ENCODE measurements at places on chromosomes 4 and X. TPM values are rescaled to one million over a fixed set of nuclear protein-coding genes. Genes with fewer than 3 reads are reported as not detected.

DNA sequence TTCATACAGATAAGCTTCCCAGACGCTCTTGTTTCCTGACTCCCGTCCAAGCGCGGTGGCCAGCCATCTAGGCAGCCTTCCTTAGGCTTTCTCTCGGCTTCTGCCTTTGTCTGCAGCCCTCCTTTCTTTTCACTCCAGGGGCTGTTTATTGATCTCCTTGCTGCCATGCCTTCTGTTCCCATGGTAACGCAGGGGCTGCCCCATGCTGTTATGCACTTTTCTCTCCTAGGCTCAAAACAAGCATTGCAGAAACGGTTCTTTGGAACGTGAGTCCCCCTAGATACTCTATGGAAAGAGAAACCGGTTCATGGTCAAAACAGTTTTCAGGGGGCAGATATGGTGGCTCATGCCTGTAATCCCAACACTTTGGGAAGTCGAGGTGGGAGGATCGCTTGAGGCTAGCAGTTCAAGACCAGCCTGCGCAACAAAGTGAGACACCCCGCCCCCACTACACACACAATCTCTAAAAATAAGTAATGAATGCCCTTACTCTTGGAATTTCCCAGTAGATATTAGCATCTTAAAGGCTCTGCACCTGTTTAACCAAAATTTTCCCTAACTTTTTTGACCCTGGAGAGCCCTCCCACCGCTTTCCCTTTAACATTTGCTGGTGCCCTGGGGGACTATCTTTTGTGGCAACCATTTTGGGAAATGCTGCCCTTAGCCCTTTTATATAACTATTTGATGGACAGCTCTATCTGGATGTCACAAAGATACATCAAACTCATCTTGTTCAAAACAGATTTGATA, 53.9 kb upstream of the ZNF157 start:
- H3K27ac ChIP-seq = no peak overlapping the region
- no peaks in the 10 kb centered on the region for H3K4me1 ChIP-seq
- DNase-seq = peak; percentile 37
- H3K4me3 ChIP-seq = no peak overlapping the region
- peaks cover 9% of the 10 kb centered on the region for H3K27me3 ChIP-seq

- DNase-seq = no peak
- H3K4me1 ChIP-seq = no peaks in the 10 kb centered on the region
- no peak overlapping the region for H3K4me3 ChIP-seq
- H3K27me3 ChIP-seq = no peaks in the 10 kb centered on the region
- H3K27ac ChIP-seq = no peak overlapping the region
Observed at GRCh38 chr4:87232216-87232615, 11.8 kb upstream of the KLHL8 start.

DNA sequence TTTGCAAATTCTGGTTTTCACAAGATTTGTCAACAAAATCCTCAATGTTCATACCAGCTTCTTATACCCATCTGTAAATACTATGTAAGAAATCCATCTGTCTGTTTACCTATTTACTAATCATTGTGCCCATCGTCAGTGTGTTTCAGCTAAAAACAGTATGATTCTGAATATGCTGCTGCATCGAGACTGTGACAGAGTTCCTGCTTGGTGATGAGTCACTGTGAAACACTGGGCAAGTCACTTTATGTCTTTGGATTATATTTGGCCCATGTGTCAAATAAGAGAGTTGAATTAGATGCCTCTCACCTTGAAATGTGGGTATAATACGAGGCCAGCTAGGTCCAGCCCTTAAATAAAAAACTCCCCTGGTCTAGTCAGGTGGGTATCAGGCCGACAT, 79.3 kb downstream of the CBLL2 start:
- H3K4me3 ChIP-seq = no peak overlapping the region
- no peak for DNase-seq
- H3K27ac ChIP-seq = no peak overlapping the region
- no peaks in the 10 kb centered on the region for H3K4me1 ChIP-seq

DNA sequence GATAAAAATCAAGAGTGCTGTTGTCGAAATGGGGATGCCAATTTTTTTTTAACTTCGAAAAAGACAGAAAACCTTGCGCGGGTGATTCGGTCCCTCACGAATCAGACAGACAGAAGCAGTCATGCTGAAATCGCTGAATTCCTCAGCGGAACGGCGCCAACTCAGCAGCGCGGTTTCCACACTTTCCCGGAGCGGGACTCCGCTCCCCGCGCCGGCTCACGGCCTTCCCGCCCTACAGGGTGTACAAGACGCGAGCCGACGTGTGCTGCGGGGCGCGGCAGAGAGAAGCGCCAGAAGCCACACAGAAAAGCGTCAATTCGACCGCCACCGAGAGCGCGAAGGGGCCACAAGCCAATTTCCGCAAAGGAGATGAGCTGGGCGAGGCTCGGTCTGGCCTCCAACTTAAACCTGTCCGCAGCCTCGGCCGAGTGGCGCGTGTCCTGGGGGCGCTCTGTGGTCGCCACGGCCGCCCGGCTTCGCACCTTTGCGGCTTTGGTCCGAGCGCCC, 1.3 kb downstream of the NEXMIF start:
- H3K4me1 ChIP-seq = peaks cover 5% of the 10 kb centered on the region
- peaks cover 11% of the 10 kb centered on the region for H3K27me3 ChIP-seq
- no peaks in the 10 kb centered on the region for H3K36me3 ChIP-seq

DNA sequence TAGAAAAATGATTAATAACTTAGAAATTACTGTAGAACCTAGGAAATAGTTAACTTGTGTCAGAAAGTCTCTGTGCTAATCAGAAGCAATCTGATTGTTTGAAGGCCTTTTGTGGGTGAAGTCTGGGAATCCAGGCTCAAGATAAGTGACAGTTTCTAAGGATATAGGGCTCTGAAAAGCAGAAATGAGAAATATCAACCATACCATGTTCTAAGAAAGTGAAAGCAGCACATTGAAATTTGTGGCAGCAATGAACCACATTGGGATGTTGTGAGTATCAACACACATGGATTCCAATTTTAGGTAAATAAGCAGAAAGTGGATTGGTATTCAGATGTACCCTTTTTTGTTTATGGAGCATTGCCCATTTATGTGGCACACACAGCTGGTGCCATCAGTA, 464.6 kb downstream of the IL15 start:
- H3K4me1 ChIP-seq = peaks cover 2% of the 10 kb centered on the region
- no peaks in the 10 kb centered on the region for H3K36me3 ChIP-seq
- no peak overlapping the region for H3K27ac ChIP-seq
- no peak for DNase-seq
- H3K27me3 ChIP-seq = no peaks in the 10 kb centered on the region

DNA sequence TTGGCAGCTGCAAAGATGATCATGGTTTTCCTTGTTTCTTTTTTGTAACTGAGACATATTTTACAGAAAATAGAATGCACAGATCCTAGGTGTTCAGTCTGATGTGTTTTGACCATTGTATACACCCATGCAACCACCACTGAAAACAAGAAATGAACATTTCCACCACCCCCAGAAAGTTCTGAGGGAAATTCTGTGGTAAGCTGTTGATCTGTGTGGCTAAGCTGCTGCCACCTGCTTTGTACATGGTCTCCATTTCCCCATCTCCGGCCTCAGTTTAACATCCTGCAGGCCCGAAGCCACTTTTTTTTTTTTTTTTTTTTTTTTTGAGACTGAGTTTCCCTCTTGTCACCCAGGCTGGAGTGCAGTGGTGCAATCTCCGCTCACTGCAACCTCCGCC, 65.3 kb downstream of the NYX start:
- H3K4me3 ChIP-seq = no peak overlapping the region
- no peak overlapping the region for H3K27ac ChIP-seq
- no peaks in the 10 kb centered on the region for H3K36me3 ChIP-seq
- H3K4me1 ChIP-seq = no peaks in the 10 kb centered on the region
- H3K27me3 ChIP-seq = no peaks in the 10 kb centered on the region

- no peak overlapping the region for H3K27ac ChIP-seq
- no peaks in the 10 kb centered on the region for H3K4me1 ChIP-seq
- H3K27me3 ChIP-seq = no peaks in the 10 kb centered on the region
- no peak overlapping the region for H3K4me3 ChIP-seq
- no peaks in the 10 kb centered on the region for H3K36me3 ChIP-seq
- peak; percentile 89 for DNase-seq
Observed at GRCh38 chr4:52250154-52250553, 199.1 kb downstream of the SPATA18 start.

DNA sequence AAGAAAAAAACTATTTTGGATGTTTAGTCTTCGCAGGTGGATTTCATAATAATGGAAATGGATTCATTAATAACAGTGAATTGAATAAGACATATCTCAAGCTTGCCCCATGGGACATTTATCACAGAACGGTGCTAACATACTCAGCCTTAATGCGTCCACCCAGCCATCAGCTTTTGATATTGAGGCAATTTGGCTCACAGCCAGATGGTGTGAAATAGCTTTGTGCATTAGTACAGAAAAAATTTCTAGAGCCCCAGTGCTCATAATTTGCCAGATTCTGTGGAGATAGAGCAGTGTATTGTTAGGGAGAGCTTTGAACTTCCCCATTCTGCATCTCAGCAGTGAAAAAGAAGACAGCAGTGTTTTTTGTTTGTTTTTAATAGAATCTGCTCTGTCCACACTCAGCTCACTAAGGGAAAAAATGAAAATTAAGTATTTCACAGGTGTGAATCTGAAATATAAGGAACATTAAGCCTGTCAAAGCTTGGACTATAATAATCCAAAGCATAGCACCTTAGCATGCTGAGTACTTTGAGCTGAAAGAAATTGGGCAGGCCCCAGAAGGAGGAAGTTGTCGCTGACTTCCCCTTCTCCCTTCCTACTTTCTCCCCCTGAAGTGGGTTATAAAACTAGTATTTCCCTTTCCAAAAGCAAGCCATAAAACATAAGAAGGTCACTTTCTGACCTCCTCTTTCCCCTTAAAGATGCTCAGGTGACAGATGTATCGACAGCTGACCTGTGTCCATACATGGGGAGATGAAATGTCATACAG, 295.8 kb downstream of the MAGEB5 start:
- H3K4me3 ChIP-seq = no peak overlapping the region
- no peaks in the 10 kb centered on the region for H3K4me1 ChIP-seq
- H3K27ac ChIP-seq = no peak overlapping the region
- H3K27me3 ChIP-seq = no peaks in the 10 kb centered on the region

GRCh38 chr4:48027653-48028052, 11.1 kb downstream of the NIPAL1 start:
- H3K27me3 ChIP-seq = no peaks in the 10 kb centered on the region
- no peaks in the 10 kb centered on the region for H3K4me1 ChIP-seq
- no peak overlapping the region for H3K4me3 ChIP-seq
- no peak for DNase-seq
- H3K27ac ChIP-seq = no peak overlapping the region

DNA sequence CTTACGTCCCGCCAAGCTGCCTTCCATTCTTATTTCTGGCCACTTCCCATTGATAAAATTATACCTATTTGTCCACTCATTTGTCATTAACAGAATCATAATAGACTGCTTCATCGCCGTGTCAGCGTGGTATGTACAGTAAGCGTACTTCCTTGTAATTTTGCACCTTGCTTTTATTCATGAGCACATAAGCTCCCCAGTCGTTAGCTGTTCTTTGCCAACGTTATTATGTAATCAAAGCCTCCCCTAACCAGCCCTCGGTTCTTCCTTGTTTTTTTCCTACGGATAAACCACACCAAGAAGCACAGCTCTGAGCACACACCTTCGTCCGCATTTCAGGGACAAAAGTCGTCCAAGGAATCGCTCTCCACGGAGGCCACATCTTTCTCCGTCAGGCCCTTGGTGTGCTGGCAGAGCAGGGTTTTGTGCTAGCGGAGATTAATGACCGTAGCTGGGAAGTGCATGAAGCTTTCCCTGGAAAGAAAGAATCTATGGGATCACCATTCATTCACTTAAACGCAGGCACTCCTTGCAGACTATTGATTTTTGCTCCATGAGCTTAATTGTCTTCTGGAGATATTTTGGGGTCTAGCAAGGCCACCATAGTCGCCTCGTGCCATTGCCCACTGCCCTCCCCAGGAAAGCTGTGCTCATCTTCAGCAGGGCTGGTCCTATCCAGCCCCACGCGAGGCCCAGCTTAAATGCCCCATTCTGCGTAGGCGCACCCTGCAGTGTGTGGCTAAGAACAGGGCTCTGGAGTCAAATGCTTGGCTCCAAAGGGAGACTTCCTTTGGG, 200.9 kb upstream of the PSAPL1 start:
- H3K36me3 ChIP-seq = no peaks in the 10 kb centered on the region
- no peak overlapping the region for H3K27ac ChIP-seq

GRCh38 chrX:93322110-93322509, 351.3 kb downstream of the NAP1L3 start:
- H3K4me3 ChIP-seq = no peak overlapping the region
- no peaks in the 10 kb centered on the region for H3K4me1 ChIP-seq
- H3K36me3 ChIP-seq = no peaks in the 10 kb centered on the region
- no peak for DNase-seq
- H3K27ac ChIP-seq = no peak overlapping the region

- H3K4me3 ChIP-seq = no peak overlapping the region
- no peak overlapping the region for H3K27ac ChIP-seq
- no peaks in the 10 kb centered on the region for H3K27me3 ChIP-seq
- DNase-seq = no peak
- no peaks in the 10 kb centered on the region for H3K36me3 ChIP-seq
Observed at GRCh38 chr4:40193016-40193571, 3.7 kb upstream of the RHOH start.

DNA sequence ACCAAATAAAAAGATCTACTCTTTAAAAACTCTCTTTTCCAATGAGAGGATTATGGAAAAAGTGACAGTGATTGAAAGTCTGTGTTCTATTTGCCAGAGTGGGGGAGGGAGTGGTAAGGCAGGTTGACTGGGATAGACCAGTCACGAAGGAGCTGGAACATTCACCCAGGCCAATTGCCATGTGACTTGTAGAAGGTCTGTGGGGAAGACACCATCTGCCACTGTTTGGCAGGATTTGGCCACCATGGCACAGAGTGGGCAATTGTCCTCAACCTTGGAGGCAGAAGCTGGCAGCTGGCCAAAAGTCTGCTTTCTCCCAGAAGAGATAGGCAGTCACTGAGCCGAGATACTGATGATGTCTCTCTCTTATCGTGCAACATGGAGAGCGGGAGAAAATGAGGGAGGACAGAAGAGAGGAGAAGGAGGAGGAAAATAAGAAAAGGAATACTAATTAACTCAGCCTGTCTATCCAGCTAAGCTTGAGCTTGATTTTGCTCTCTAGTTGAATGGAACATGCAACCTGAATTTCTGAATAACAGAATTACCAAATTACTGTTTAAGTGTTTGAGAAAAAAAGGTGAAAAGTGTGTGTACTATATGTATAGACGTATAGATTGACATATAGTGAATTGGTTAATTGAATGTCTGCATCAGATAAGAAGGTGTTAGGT, 267.1 kb downstream of the ARHGAP24 start:
- H3K36me3 ChIP-seq = no peaks in the 10 kb centered on the region
- no peak for DNase-seq
- peak overlapping the region; percentile 0 for H3K27ac ChIP-seq
- H3K27me3 ChIP-seq = no peaks in the 10 kb centered on the region

The EDNRA gene
- 99.7 TPM for total RNA-seq

- no peak for DNase-seq
- no peaks in the 10 kb centered on the region for H3K36me3 ChIP-seq
- no peak overlapping the region for H3K27ac ChIP-seq
- no peak overlapping the region for H3K4me3 ChIP-seq
Observed at GRCh38 chr4:93319041-93319440, 509.5 kb upstream of the ATOH1 start.

The FIP1L1 gene
- 82.8 TPM for total RNA-seq

The DOK7 gene
- 0.63 TPM for total RNA-seq

Measured in lung (tissue), 17 donors.